ENCODE measurements at places on chromosomes 2 and 18.
A peak's percentile ranks its signal among the peaks of the same experiment; 100 is the strongest.

GRCh38 chr2:68317971-68318913, 1.5 kb downstream of the CNRIP1 start:
- no peak for DNase-seq

DNA sequence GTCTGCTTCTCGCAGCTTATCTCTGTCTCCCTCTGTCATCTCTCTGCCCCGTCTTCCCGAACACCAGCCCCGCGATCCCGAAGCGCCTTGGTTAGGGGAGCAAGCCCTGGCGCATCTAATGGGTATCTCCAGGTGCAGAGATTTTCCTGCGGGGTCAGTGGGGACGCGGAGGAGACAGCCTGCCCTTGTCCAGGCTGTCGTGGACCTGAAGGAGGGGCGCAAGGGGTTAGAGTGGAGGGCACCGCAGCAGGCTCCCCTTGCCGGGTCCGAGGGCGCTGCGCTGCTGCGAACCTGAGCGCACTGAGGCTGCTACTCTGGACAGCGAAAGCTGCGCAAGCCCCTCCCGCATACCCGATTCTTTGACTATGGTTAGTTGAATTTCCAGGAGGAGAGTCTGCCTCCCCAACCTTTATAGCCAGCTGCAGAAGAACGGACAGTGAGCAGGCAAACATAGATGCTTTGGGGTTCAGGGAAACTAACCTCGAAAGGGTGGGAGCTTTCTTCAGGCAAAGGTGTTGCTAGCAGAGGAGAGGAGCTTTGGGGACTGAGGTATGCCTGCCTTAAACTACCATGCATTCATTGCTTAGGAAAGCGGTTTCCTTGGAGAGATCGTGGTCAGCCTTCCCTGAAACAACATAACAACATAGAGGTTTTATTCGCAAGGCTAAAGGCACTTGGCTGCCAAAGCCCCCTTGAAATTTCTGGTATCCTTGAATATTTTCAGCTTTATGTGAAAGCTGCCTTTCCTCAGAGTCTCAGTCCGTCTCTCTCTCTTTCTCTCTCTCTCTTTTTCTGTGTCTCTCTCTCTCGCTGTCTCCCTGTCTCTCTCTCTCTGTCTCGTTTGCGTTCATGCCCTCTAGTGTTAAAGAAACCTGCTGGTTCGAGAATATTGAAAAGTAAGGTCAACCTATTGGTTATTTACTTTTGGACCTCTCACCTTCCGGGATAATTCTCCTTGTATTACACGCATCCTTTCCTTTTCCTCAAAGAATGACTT, 1.6 kb downstream of the GALNT13 start:
- peak; percentile 34 for DNase-seq

- DNase-seq = no peak
Measured at GRCh38 chr2:142874293-142874814, 3.1 kb upstream of the KYNU start.

GRCh38 chr18:74412116-74412880, 44.8 kb downstream of the DIPK1C start:
- no peak for DNase-seq
